ENCODE measurements at places on chromosomes 13 and 19.
A peak's percentile ranks its signal among the peaks of the same experiment; 100 is the strongest.

- no peak for DNase-seq
Observed at GRCh38 chr13:24247016-24247415, 62.4 kb upstream of the C1QTNF9 start.

GRCh38 chr19:2763687-2764086, 19.4 kb downstream of the SGTA start:
- no peak for DNase-seq

DNA sequence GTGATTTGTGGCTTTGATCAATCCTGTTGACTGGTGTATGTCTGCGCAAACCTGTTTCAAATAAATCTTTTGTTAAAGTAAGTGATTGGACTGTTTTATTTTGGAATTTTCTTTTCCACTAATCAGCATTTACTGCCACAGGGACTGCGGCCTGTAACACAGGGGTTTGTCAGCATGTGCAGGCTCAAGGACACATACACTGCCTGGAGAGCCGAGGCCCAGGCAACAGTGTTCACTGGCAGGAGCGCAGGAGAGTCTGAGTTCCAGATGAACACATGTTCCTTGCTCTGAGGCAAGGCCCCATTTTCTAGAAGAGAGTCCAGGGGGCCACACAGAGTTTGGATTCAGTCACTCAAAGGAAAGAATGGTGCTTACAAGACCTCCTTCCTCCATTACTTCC, 26.0 kb downstream of the SHISA2 start:
- DNase-seq = no peak

DNA sequence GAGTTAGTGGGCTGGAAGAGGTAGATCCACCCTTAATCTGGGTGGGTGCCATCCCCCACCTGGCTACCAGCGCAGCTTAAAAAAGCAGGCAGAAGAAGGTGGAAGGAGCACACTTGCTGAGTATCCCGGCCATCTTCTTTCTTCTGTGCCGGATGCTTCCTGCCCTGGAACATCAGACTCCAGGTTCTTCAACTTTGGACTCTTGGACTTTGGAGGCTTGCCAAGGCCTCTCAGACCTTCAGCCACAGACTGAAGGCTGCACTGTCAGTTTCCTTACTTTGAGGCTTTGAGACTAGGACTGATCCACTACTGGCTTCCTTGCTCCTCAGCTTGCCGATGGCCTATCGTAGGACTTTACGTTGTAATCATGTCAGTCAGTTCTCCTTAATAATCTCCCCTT, 127.6 kb upstream of the GPC6 start:
- no peak for DNase-seq

- DNase-seq = no peak
Observed at GRCh38 chr19:49098795-49099194, 13.5 kb downstream of the SNRNP70 start.

DNA sequence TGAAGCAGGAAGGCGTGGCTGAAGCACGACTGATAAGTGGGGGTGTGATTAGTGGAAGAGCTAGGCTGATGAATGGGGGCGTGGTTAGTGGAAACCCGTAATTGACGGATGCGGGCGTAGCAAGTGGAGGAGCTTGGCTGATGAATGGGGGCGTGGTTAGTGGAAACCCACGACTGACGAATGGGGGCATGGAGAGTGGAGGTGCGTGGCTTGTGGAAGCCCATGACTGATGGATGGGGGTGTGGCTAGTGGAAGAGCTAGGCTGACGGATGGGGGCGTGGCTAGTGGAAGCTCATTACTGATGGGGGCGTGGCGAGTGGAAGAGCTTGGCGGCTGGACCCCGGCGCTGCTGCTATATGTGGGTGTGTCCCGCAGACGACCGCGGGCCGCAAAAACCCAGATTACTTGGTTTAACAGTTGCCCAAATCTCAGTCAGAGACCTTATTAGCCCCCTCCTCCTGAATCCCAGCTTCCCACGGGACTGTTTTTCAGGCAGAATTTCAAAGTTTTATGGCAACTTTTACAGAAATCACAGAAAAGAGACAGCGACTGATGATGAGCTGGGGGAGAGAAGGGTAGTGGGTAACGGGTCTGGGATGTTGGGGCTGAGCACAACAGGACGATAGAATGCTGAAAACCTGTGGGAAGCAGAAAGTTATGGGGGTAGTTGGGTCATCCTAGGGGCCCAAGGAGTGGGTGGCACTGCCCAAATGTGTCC, 9.0 kb upstream of the MEIS3 start:
- DNase-seq = peak; percentile 78

DNA sequence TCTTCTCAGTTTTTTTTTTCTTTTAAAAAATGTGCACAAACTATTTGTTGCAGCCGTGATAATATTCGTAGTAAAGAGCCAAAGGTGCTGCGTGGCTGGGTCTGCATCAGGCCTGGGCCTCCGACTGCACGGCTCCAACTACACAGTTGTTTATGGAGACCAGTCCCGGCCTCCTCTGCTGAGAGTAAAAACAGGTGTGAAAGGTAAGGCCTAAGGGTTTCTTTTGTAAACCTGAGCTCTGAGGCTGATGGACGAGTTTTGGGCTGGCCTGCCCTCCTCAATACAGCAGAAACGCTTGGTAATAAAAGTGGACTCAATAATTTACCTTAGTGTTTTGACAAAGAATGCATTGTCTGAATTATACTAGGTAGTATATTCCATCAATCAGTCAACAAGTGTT, 3.9 kb downstream of the MBNL2 start:
- DNase-seq = no peak

GRCh38 chr13:31638577-31638976, 100.7 kb upstream of the RXFP2 start:
- no peak for DNase-seq

- DNase-seq = peak; percentile 12
Observed at GRCh38 chr19:23799321-23799720, 40.6 kb upstream of the ZNF681 start.

DNA sequence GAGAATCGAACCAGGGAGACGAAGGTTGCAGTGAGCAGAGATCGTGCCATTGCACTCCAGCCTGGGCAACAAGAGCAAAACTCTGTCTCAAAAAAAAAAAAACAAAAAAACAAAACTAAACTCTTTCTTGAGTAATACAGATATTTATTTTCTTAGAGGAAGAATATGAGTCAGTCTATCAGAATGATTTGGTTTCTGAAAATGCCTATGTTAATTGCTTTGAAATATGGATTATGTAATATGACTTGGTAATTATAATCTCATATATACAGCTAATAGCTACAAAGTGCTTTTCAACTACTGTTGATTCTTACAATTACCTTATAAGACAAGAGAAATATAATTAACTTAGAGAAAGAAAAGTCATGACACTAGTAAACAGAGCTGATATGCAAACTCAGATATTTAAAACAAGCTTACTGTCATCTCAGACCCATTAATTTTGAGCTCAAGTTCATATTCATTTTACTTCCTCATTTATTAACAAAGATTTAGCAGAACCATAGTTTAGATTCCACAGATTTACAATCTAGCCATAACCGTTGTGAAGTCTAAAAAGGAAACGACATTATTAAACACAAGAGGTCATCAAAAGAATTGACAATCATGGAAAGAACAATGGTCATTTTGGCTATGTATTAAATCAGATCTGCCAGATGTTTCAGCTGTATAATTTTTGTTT, 88.0 kb downstream of the TBC1D4 start:
- DNase-seq = no peak

DNA sequence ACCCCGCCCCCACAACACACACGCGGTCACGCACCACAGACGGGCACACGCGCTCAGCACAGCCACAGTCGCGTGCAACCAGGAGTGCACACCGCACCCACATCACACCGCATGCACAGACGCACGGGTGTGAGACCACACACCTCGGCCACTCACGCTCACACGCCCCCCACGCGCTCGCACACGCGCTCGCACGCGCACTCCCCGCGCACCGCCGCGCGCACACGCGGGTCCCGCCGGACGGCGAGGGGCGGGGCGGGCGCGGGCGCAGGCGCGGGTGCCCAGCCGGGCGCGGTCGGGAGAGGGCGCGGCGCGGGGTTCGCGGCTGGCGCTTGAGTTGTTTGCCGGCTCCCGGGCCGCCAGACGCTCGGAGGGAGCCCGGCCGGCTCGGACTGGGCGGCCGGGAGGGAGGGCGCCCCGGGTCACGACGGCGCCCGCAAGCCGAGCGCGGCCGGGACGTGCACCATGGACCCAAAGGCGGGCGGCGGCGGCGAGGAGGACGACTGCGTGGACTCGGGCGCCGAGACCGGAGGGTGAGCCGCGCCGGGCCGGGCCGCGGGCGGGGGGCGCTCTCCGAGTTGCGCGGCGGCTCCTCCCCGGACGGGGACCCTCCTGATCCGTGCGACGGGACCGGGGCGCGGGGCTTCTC, at the start of gene FAM124A:
TSS of gene FAM124A (plus strand) at position 362 of the 649 bp plus-strand sequence. CDS start at position 466, 104 bp downstream.
- no peak for DNase-seq

- DNase-seq = no peak
Observed at GRCh38 chr19:42279155-42279901, 10.3 kb downstream of the CIC start.

DNA sequence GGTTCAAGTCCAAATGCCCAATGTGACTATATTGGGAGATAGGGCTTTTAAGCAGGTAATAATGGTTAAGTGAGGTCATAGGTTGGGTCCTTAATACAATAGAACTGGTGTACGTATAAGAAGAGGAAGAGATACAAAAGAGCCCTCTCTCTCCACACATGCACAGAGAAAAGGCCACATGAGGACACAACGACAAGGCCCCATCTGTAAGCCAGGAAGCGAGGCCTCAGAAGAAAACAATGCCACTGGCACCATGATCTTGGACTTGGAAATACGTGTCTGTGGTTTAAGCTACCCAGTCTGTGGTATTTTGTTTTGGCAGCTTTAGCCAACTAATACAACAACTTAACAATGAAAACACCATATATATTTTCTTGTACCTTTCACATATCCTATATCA, 23.4 kb upstream of the RFC3 start:
- DNase-seq = no peak

- no peak for DNase-seq
Observed at GRCh38 chr19:51514866-51515481, 13.4 kb upstream of the SIGLEC12 start.

- no peak for DNase-seq
Observed at GRCh38 chr13:95188128-95188527, 113.1 kb downstream of the ABCC4 start.

GRCh38 chr13:97540696-97541095, 106.7 kb downstream of the RAP2A start:
- DNase-seq = no peak

- DNase-seq = no peak
Observed at GRCh38 chr19:1182727-1183126, 8.7 kb upstream of the SBNO2 start.

- DNase-seq = no peak
Observed at GRCh38 chr13:111883571-111884343, 183.2 kb upstream of the SOX1 start.

DNA sequence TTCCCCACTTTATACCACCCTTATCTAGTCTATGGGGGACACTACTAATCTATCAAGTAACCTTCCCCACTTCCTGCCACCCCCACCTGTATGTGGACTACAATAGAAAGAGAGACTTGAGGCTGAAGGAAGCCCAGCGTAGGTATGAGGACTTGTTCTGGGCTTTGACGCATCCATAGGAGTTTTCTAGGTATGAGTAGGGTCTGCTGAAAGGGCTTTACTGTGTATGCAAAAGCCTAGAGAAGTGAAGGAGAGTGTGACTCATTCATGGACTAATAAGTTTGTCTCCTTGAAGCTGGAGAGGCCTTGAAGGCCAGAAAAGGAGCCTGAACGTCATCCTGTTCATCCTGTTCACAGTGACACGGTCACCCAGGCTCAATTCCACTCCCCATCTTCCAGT, 21.8 kb downstream of the TINCR start:
- DNase-seq = no peak

DNA sequence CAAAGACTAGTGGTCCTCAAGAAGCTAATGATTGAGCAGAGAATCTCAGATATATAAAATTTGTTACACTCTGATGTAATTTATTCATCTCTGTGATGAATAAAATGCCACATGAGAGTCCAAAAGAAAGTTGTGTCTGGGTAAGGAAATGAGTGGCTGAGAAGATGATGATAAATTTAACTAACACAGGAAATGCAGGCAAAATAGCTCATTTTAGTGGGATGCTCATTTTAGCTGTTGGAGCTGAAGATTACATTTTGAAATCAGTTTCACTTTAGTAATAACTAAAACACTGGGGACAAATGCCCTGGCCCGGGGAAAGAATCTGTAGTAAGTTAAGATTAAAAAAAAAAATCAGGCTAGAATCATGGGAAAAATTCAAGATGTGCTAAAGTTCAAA, 35.2 kb downstream of the SPRY2 start:
- no peak for DNase-seq
